ENCODE measurements at places on chromosomes 5 and 9.

GRCh38 chr9:129392093-129392541, 214.1 kb upstream of the IER5L start:
- DNase-seq = no peak

GRCh38 chr5:102796498-102796897, 41.4 kb downstream of the PAM start:
- no peak for DNase-seq

GRCh38 chr5:9350301-9350797, 195.5 kb downstream of the SEMA5A start:
- no peak for DNase-seq

GRCh38 chr5:4977416-4978110, 162.6 kb upstream of the ADAMTS16 start:
- DNase-seq = no peak

- DNase-seq = peak; percentile 83
These were observed 3.7 kb downstream of the ECSCR start for GRCh38 chr5:139458580-139459407.

DNA sequence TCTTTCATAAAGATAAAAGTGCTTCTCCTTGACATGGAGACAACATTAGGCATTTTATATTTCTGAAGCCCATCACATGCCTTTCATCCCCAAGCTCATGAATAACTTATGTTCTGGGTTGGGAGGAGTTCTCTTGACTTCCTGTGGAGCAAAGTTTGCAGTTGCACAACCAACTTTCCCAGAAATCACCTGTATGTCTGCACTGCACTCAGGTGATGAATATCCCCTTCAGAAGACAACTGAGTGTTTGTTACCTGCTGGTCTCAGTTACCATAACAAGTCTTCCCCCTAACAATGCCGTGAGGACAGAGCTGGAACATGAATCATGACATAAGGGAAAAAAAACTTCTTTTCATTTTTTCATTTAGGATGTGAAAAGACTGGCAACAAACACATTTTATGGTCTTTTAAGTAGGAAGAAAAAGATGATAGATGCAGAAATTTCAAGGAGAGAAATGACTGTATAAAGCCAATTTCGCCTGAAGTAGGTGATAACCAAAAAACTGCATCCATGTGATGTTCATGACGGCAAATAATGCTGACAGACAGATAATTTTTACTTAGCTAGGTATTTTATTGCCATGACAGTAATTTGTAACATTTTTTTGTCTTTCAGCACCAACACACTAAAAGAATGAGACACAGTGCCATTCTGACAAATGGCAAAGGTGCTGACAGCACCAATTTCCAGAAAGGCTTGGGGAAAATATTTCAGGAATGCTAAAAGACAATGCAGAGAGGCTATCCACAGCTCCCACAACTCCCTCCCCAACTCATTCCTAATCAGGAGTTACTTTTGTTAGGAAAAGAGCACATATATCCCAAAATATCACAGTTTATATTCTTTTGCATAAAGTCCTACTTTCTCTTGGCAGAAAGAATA, 656.3 kb downstream of the PRELID2 start:
- DNase-seq = no peak
